Tibial nerve (tissue), 4 donors: ENCODE measurements at places on chromosomes 2 and 18. TPM values are rescaled to one million over a fixed set of nuclear protein-coding genes. Genes with fewer than 3 reads are reported as not detected.

DNA sequence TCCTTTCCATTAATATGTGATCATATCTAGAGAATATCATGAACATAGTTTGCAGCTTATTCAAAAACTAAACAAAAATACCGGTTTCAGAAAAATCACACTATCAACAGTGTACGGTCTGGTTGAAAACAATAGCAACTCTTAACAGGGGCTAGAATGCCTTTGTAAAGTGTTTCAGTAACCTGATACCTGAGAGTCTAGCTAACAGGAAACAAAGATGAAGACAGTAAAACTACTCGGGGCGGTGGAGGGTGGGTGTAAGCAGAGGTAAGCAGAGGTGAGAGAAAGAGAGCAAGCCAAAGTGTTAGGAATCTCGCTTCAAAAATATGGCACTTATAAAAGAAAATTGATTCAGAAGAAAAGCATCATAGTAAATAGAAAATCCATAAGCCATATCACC, 109.0 kb upstream of the RGPD4 start:
- DNase-seq = no peak
- no peak overlapping the region for H3K4me3 ChIP-seq
- H3K4me1 ChIP-seq = no peaks in the 10 kb centered on the region

DNA sequence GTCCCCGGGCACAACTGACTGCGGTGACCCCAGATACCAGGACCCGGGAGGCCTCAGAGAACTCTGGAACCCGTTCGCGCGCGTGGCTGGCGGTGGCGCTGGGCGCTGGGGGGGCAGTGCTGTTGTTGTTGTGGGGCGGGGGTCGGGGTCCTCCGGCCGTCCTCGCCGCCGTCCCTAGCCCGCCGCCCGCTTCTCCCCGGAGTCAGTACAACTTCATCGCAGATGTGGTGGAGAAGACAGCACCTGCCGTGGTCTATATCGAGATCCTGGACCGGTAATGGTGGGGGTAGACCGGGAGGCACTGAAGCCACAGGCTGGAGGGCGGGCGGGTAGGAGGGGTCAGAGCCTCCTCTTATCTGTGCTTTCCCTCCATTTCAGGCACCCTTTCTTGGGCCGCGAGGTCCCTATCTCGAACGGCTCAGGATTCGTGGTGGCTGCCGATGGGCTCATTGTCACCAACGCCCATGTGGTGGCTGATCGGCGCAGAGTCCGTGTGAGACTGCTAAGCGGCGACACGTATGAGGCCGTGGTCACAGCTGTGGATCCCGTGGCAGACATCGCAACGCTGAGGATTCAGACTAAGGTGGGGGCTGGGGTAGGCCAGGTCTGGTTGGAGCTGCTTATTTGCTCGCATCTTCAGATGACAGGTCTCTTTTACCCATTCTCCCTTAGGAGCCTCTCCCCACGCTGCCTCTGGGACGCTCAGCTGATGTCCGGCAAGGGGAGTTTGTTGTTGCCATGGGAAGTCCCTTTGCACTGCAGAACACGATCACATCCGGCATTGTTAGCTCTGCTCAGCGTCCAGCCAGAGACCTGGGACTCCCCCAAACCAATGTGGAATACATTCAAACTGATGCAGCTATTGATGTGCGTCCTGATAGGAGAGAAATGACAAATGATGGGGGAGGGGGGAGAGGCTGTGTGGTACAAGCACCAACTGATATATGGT, 780 bp downstream of the HTRA2 start:
- peaks cover 12% of the 10 kb centered on the region for H3K36me3 ChIP-seq
- peak overlapping the region; percentile 82 for H3K4me3 ChIP-seq
- no peaks in the 10 kb centered on the region for H3K27me3 ChIP-seq
- H3K27ac ChIP-seq = peak overlapping the region; percentile 87
- no peaks in the 10 kb centered on the region for H3K4me1 ChIP-seq

- no peak overlapping the region for H3K4me3 ChIP-seq
- H3K36me3 ChIP-seq = no peaks in the 10 kb centered on the region
- H3K4me1 ChIP-seq = peaks cover 16% of the 10 kb centered on the region
- H3K27me3 ChIP-seq = no peaks in the 10 kb centered on the region
These were observed 97.6 kb upstream of the RMDN2 start for GRCh38 chr2:37827455-37827854.

TBR1 gene
- total RNA-seq = not detected

DNA sequence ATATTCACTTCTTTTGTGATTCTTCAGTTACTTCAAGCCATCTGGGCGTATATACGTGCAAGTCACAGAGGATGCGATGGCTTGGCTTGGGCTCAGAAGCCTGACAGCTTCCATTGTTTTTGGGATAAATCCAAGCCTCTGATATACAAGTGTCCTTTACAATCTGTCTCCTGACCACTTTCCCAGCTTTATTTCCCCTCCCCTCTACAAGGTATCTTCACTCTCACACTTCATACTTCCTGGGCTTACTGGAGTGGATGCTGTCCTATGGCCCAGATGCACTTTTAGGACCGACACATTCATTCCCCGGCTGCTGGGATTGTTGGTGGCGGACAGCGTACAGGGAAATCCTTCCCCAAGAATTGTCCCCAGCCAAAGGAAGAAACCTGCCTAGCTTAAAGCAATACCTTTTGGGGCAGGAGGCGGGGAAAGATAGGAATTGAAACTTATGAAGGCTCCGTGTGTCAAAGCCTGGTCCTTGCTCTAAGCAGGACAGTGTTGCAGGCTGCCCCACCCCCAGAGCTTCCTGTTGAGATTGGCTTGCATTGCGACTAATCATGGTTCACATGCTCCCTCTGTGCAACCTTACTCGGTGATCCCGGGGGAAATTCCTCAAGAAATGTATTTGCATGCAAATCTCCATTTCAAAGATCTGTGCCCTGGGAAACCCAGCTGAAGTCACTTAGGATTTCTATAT, 802.9 kb upstream of the ID2 start:
- H3K36me3 ChIP-seq = no peaks in the 10 kb centered on the region
- H3K4me1 ChIP-seq = no peaks in the 10 kb centered on the region
- no peak overlapping the region for H3K4me3 ChIP-seq
- no peaks in the 10 kb centered on the region for H3K27me3 ChIP-seq

DNA sequence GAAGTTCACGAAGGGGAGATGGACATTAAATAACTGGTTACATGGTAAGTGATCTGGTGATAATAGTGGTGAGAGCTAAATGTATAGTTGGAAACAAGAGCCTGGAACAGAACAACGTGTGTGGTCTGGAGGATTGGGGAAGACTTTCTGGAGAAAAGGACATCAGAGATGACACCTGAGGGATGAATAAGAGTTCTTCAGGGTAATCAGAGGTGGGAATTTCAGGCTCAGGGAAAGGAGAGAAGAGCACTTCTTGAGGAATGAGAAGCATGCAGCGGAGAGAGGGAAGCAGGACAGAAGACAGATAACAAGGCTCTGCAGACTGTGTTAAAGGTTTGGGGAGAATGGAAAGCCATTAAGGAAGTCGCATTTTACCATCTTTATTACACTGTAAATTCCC, 450.7 kb downstream of the TNS1 start:
- H3K36me3 ChIP-seq = no peaks in the 10 kb centered on the region
- DNase-seq = no peak
- no peaks in the 10 kb centered on the region for H3K27me3 ChIP-seq
- H3K4me3 ChIP-seq = no peak overlapping the region

CD207 gene
- not detected for total RNA-seq

ASPRV1 gene
- total RNA-seq = 2.5 TPM

MC2R gene
- not detected for total RNA-seq

- H3K36me3 ChIP-seq = no peaks in the 10 kb centered on the region
- no peaks in the 10 kb centered on the region for H3K27me3 ChIP-seq
- H3K4me3 ChIP-seq = no peak overlapping the region
- H3K4me1 ChIP-seq = no peaks in the 10 kb centered on the region
These were observed 28.7 kb downstream of the CCDC141 start for GRCh38 chr2:179021258-179021657.

OXER1 gene
- 0.60 TPM for total RNA-seq

CYBRD1 gene
- total RNA-seq = 215 TPM

TUBA3E gene
- not detected for total RNA-seq

GRCh38 chr2:131123192-131123591, 18.1 kb downstream of the PLEKHB2 start:
- no peak for DNase-seq
- no peaks in the 10 kb centered on the region for H3K36me3 ChIP-seq
- no peak overlapping the region for H3K27ac ChIP-seq
- no peaks in the 10 kb centered on the region for H3K27me3 ChIP-seq
- H3K4me1 ChIP-seq = peaks cover 15% of the 10 kb centered on the region
- H3K4me3 ChIP-seq = no peak overlapping the region

ZNF385B gene
- total RNA-seq = 1.2 TPM

TTC32 gene
- total RNA-seq = 19.7 TPM

DNA sequence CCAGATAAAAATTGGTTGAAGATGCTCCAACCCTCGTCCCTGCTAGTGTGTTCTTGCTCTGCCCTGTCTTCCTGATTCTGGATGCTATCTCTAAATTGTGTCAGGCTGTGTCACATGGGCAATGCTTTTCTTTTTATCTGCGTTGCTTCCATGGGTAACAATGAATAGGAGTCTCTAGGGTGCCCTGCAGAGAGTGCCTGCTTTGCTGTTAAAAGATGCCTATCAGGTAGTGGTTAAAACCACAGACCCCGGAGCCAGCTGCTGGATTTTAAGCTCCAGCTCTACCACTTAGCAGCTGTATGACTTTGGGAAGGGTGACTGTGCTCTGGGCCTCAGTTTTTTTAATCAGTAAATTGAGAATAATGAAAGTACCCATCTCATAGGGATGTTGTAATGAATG, 340.3 kb downstream of the PLCL1 start:
- DNase-seq = no peak
- no peaks in the 10 kb centered on the region for H3K36me3 ChIP-seq
- no peak overlapping the region for H3K27ac ChIP-seq
- no peaks in the 10 kb centered on the region for H3K27me3 ChIP-seq
- no peak overlapping the region for H3K4me3 ChIP-seq
